Muscle of arm (tissue), 14 donors: ENCODE measurements at places on chromosomes 4 and X. TPM values are rescaled to one million over a fixed set of nuclear protein-coding genes. Genes with fewer than 3 reads are reported as not detected.

ZAR1 gene
- polyA plus RNA-seq: not detected

ODAPH gene
- polyA plus RNA-seq: not detected

CXCL10 gene
- 0.44 TPM for polyA plus RNA-seq

PDE6B gene
- polyA plus RNA-seq: 11.6 TPM

- DNase-seq: no peak
Observed at GRCh38 chr4:7929118-7929951, 10.3 kb downstream of the AFAP1 start.

C1QTNF7 gene
- polyA plus RNA-seq: 3.4 TPM

- no peak for DNase-seq
Observed at GRCh38 chr4:153314915-153315314, 29.6 kb upstream of the MND1 start.

DNA sequence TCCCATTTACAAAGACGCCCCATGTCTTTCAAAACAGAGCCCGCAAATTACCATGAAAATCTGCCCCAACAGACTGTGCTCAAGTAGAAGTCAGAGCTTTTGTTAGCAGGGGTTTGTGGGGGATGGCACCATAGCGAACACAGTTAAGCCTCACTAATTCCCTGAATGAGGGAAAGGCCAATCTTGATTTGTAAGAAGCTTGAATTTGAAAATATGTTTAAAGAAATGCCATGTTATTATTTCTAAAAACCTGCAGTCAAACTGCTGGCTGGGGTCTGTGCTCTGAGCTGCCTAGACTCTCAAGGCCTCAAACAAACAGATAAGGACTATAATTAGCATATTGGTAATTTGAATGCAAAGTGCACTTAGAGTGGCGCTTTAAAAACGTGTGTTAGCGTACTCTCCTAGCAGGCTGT is 9.4 kb upstream of the PAK3 start:
- DNase-seq: no peak

GRCh38 chr4:85084371-85085094 is 118.0 kb upstream of the WDFY3 start:
- DNase-seq: peak; percentile 80

GRCh38 chrX:136067966-136068365 is 79.4 kb upstream of the FHL1 start:
- no peak for DNase-seq

CD40LG gene
- not detected for polyA plus RNA-seq

DNA sequence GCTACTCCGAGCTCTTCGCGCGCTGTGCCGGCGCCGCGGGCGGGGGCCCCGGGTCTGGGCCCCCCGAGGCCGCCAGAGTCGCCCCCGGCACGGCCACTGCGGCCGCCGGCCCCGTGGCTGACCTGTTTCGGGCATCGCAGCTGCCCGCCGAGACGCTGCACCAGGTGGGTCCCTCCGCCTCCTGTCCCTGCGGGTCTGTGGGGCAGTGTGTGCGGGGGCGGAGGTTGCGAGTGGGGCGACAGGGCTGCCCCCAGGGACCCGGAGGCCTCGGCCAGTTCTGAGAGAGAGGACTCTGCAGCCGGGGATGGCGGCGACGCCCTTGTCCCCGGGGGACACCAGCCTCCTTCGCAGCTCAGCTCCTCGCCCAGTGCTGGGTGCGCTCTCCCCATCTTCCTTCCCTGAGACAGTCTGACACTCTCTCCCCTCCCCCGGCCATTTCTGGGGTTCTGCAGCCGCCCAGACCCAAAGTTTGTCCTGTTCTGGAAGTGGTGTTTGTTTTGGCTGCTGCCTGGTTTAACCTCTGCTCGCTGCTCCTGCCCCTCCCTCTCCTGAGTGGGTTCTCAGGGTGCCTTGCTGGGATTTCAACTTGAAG is 609 bp downstream of the REPS2 start:
- no peak for DNase-seq

ETDA gene
- polyA plus RNA-seq: 0.32 TPM

DNA sequence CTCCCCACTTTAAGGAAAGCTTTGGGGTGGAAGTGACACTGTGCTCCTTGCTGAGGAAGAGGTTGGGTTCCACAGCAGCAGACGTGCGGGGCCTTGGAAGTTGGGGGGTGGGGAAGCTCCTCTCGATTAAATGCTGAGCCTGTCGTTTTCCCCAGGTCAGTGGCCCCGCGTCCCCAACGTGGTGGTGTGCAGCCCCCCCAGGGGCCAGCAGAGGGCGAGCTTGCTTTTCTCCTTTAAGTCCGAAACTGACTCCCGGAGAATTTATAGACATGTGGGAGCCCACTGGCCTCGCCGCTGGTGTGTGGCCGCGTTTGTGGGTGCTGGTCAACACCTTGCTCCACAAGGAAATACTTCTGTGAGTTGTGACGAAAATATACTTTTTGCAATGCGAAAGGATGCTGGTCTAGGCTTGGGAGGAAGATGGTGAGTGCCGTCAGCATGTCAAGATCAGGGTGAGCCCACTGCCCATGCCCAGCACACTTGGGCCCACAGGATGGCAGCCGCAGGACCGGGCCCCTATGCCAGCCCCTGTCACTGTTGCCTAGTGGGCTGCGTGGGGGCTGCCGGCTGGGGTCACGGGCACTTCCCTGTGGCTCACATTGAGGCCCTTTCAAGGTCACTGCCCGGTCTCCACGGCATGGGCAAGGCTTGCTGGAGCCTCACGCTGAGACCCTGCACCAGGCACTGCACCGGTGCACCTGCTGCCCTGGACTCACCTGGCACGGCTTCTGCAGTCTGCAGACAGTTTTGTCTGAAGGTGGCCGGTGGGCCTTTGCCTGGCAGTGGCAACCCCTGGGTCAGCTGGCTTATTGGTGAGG is 9.4 kb downstream of the UVSSA start:
- DNase-seq: peak; percentile 50

OTUD4 gene
- polyA plus RNA-seq: 68.8 TPM

DNA sequence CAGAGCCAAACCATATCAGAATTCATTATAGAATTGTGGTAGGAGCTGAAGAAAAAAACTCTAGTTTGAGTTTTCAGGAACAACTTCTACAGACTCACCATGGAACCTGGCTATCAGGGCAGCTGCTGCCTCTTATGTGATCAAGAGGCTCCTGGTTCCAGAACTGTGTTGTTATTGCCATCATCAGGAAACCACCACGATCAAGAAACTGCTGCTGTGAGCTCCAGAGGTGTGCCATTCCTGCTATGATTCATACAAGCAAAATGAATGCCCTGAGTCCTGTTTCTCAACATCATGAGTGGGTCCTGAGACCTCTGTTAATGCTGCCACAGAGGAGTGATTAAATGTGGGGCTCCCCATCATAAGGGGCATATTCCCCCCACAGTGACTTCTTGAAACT is 43.7 kb downstream of the TASL start:
- DNase-seq: no peak

PIR gene
- polyA plus RNA-seq: not detected

APLN gene
- polyA plus RNA-seq: 10.0 TPM

POF1B gene
- polyA plus RNA-seq: not detected

GRCh38 chr4:160265836-160266235 is 1163.0 kb downstream of the RAPGEF2 start:
- peak; percentile 2 for DNase-seq

GRCh38 chrX:103666202-103667107 is 20.0 kb downstream of the MORF4L2 start:
- no peak for DNase-seq

- no peak for DNase-seq
Observed at GRCh38 chrX:71550578-71550977, 17.7 kb downstream of the OGT start.

UCHL1 gene
- polyA plus RNA-seq: 20.0 TPM

- no peak for DNase-seq
Observed at GRCh38 chr4:120801137-120801758, 121.3 kb downstream of the PRDM5 start.

PAGE2 gene
- not detected for polyA plus RNA-seq

CXorf49 gene
- not detected for polyA plus RNA-seq

FAM193A gene
- 17.6 TPM for polyA plus RNA-seq

GRCh38 chr4:169070895-169071218 is 60.8 kb upstream of the CBR4 start:
- DNase-seq: no peak

DNA sequence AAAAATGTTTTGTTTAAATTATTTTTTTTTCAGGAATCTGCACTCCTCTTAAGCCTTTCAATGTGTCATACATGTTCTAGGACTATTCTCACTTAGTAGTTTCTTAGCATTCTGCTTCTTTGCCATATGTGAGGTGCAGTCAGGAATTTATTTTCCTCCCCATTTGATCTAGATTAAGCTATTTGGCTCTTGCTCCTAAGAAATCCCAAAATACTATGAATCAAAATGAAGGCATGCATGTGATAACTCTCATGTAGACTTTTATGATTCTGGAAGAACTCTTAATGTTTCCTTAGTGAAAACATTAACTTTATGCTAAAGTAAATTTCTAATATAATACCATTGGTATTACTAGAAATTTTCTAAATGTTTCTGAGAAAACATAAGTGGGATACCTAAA is 664.5 kb downstream of the RAPGEF2 start:
- peak; percentile 4 for DNase-seq

SLIT2 gene
- 41.0 TPM for polyA plus RNA-seq

GRCh38 chr4:155889031-155889793 is 14.3 kb upstream of the TDO2 start:
- no peak for DNase-seq

DNA sequence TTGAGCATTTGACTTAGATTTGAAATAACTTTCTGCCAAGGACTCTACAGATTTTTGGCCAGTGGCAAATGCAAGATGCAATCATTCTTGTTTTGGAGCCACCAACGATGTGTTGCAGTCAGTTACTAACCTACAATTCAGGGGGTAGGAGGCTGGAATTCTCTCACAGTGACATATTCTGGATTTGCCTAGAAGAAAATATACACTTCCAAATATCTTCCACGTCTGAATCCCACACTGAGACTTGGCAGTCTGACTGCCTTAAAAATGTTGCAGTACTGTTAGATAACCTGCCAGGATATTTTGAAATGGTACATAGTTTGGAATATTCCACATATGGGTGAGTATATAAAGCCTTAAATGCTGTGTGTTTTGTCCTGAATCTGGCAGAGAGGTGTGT is 27.6 kb upstream of the AGTR2 start:
- DNase-seq: peak; percentile 21

DNA sequence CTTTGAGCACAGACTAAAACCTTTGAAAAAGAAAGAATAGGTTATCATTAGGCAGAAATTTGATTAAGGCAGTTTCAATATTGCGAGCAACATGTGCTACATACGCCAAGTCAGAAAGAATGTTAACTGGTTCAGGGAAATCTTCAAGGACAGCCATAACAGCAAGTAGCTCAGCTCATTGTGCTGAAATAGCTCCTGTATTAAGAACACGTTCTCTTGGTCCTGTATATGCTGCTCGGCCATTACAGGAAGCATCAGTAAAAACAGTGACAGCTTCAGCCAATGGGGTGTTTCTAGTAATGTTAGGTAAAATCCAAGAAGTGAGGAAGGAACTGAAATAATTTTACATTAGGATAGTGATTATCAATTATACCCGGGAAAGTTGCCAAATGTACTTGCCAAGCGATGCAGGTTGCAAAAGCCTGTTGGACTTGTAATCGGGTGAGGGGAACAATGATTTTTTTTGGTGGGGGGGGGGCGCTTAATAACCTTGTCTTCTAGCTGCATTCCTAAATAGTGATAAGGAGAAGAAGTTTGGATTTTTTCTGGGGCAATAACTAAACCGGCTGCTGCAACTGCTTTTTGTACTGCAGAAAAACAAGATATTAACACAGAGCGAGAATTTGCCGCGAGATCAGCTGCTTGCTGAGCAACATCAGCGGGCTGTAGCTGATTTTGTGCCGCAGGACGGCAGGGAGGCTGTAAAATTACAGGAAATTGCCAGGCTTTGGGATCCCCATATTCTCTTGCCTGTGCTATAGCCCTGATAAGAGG is 49.4 kb upstream of the RASSF6 start:
- DNase-seq: no peak

- DNase-seq: no peak
Observed at GRCh38 chr4:13539619-13540445, 4.5 kb downstream of the NKX3-2 start.

- no peak for DNase-seq
Observed at GRCh38 chrX:8864161-8864560, 63.0 kb upstream of the FAM9A start.

DNA sequence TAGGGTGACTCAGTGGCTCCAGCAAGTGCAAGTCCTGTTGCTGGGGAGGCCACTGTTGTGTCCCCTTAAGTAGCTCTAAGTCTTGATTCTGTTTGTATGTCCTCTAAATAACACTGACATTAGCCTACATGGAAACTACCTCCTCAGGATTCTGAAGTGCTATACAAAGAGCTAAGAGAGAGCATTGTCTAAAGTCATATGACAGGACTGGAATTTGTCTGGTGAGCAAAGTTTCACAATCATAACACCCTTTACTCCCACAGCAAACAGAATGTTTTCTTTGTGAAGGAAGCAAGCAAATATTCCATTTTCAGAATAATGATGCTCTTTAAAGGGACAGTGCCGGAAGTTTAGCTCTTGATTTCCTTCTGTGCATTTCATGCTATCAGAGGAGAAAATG is 23.4 kb upstream of the CT47A1 start:
- no peak for DNase-seq

GRCh38 chr4:10063544-10064300 is 42.4 kb upstream of the SLC2A9 start:
- peak; percentile 43 for DNase-seq

MAGEC2 gene
- not detected for polyA plus RNA-seq

DNA sequence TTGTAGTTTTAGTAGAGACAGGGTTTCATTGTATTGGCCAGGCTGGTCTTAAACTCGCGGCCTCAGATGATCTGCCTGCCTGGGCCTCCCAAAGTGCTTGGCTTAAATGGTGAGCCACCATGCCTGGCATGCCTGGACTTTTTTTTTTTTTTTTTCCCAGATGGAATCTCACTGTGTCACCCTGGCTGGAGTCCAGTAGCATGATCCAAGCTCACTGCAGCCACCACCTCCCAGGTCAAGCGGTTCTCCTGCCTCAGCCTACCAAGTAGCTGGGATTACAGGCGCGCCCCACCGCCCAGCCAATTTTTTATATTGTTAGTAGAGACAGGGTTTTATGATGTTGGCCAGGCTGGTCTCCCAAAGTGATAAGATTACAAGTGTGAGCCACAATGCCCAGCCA is 8.4 kb downstream of the UBE2K start:
- no peak for DNase-seq

DGAT2L6 gene
- polyA plus RNA-seq: not detected

GRCh38 chr4:163279713-163280112 is 52.7 kb downstream of the NPY1R start:
- no peak for DNase-seq

- no peak for DNase-seq
Observed at GRCh38 chrX:52216541-52216940, 31.9 kb downstream of the MAGED4 start.

GRCh38 chr4:4860600-4861389 is 1.3 kb downstream of the MSX1 start:
- DNase-seq: no peak

CFAP99 gene
- polyA plus RNA-seq: not detected
